HT-29 (cell line): ENCODE measurements at places on chromosomes 5 and 9.
A peak's percentile ranks its signal among the peaks of the same experiment; 100 is the strongest.

DNA sequence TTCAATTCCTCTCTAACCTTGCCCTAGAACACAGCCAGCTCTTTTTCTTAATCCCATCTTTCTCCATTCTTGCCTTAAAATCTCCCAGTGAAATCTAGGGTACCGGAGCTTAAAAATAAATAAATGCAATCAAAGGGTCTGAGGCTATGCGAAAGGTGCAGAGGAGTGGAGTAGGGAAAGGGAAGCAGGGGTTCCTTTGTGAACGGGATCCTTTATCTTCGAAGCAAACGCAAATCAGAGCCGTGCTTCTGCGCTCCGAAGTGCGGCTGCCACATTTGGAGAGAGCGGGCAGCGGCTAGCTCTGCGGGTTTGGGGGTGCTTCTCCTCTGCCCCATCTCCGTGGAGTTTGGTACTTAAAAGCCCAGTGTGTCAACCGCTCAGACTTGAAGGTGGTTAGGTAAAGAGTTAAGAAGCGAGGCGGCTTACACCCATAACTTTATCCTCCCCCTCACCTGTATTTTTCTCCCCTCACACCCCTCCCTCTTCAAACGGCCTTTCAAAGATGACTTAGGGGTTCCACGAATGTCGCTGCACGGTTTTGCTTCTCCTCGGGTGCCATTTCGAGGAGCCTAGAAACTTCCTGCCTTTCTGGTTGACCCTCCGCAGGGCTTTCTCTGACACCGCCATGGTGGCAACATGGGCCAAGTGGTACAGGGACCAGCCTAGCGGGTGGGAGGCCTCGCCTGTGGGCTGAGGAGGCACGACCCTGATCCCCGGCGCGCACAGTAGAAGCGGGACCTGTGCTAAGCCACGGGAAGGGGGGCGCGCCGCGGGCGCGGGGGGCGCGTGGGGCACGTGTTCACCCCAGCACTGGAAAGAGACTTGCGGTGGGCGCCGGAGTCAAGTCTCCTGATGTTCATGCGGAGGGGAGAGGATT lies 31.7 kb upstream of the NFIB start:
- no peak for DNase-seq

- DNase-seq: no peak
These were observed 5.9 kb upstream of the CSF1R start for GRCh38 chr5:150092159-150092787.

DNA sequence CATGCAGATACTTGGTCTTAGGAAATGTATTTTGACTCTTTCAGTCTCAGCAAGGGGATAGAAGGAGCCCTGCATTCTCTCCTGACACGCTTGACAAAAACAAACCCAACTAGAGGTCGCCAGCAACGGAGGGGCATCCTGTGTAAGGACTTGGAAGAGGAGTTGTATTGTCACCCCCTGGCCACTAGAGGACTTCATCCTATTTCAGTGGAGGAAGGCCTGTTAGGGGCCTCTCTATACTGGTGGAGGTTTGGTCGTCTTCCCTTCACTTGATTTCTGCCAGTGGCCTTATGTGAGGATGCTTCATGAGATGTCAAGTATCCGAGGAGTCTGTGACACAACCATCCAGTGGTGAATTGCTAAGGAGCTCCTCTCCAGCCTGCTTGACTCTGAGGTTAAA lies 122.8 kb upstream of the STC2 start:
- peak; percentile 35 for DNase-seq

DNA sequence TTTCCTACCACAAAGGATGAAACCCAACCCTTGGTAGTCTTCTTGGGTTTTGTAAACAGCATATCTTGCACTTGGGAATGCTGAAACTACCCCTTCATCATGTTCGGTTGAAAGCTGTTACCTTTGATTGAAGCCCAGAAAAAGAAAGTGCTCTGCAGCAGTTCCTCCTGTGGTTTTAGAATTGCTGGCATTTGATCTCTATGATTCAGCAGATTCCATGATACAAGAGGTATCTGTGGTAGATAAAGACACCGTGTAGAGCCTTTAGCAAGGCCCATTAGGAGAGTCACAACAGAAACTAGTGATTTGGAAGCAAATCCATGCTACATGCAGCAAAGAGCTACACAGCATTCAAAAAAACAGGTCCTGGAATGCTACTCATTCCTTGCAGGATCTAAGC lies 557.0 kb downstream of the TLE1 start:
- no peak for DNase-seq

GRCh38 chr5:147874910-147875367 lies 3.6 kb upstream of the SCGB3A2 start:
- no peak for DNase-seq

DNA sequence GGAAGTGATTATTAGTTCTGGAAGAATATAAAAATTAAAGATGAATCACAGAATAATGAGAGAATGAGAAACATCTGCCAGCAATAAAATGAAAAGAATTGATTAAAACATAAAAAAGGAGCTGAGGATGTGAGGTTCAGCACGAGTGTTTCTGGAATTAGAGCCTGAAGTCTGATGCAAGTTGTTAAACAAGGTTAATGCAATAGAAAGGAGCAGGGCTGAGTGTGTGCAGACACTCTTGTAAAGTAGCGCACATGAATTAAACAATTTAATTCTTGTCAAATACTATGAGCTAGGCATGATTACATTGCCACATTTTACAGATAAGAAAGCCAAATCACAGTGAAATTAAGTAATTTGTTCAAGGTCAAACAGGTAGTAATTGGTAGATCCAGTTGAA lies 384.2 kb downstream of the TAF11L14 start:
- DNase-seq: no peak

- no peak for DNase-seq
These were observed 38.7 kb downstream of the VCAN start for GRCh38 chr5:83510260-83510659.

GRCh38 chr9:99345451-99345850 lies 123.4 kb downstream of the SEC61B start:
- no peak for DNase-seq

DNA sequence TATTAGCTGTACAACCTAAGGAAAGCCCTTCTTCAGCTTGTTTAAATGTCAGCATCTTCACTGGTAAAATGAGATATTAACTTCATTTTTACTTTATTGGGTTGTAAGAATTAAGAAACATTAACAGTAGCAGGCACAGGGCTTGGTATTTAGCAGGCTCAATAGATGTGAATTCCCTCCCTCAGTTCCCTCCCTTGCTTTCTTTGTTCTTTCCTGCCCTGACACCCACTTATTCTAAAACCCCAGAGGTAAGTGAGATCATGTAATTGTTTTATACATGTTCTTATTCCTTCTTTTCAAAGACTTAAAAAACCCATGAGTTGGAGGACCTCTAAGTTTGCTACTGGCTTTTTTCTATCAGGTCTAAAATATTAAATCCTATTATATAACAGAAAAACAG lies 73.3 kb upstream of the IFNK start:
- DNase-seq: no peak

- peak; percentile 38 for DNase-seq
These were observed at the start of gene GLRA1 for GRCh38 chr5:151924564-151925301. Gene GLRA1, minus strand, starts transcription at chr5:151924851. Its CDS starts 302 bp downstream, at chr5:151924549.

GRCh38 chr5:150626853-150627276 lies 13.6 kb upstream of the SYNPO start:
- DNase-seq: no peak

- DNase-seq: no peak
These were observed 945.6 kb upstream of the ARRDC3 start for GRCh38 chr5:92328584-92329259.

- DNase-seq: peak; percentile 81
These were observed 2.0 kb downstream of the GADD45G start for GRCh38 chr9:89606624-89607311.

DNA sequence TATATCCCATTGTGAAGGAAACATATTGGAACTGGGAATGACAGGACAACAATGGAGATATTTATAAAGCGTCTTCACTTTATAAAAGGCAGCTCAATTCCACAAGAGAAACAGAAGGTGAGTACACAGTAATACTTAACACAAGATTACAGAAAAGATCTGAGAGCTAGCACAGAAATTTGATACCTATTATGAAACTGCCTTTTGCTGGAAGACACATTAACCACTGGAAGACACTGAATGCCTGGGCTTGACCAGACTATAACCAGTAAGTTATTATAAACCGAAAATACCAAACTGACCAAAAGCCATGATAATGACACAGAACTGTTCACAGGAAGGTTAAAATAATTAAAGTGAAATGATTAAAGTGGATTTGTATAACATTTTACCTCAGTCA lies 195.4 kb downstream of the NR2F1-AS1 start:
- no peak for DNase-seq

GRCh38 chr5:169886677-169887076 lies 93.6 kb downstream of the INSYN2B start:
- DNase-seq: no peak

GRCh38 chr9:73179589-73179988 lies 27.9 kb downstream of the ANXA1 start:
- DNase-seq: peak; percentile 32
